ENCODE measurements at places on chromosomes 7 and 10.

DNA sequence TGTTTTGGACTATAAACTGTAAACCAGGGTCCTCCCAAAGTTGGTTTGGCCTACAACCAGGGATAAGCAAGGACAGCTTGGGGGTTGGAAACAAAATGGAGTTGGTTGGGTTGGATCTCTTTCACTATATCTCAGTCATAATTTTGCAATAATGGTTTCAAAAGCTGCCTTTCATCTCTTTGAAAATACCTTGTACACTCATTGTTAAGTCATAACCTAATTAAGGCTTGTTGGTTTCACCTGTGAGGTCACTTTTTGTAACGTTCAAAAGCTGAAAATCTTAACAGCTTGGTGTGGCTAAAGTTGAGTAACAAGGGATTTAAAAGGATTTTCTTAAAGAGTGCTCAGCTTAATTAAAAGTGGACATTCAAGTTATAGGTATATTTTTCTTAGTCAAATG is 476.1 kb downstream of the IPMK start:
- DNase-seq: no peak

DNA sequence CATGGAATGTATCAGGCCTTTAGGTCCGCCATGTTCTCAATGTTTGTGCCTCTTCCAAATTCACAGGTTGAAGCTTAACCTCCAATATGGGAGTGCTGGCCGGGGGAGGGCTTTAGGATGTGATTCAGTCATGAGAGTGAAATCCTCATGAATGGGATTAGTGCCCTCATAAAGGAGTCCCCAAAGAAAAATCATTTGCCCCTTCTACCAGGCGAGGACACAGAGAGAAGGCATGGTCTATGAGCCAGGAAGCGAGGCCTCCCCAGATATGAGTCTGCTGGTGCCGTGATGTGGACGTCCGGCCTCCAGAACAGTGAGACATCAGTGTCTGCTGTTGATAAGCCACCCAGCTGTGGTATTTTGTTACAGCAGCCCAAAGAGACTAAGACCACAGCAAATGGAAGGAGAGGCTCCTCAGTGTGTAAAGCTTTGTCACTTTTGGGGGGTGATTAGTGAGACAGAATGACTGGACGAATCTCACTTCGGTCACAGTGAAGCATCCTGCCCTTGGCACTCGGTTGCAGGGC is 231.3 kb upstream of the KLF6 start:
- DNase-seq: no peak

DNA sequence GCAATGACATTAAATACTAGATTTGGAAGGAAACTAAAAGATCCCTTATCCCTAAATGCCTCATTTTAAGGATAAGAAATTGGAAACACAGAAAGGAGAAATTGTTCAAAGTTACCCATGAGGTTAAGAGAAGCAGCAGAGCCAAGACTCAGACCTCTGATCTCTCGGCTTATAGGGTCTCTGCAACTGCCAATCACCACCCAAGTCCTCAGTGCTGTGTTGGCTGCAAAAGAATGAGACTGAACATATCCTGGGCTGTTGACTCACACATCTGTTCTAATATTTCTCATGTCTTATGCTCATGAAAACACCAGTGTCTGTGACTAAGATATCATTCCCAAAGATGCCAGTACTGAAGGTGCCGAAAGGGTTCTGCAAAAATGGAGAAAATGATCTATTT is 153.3 kb downstream of the XPNPEP1 start:
- no peak for DNase-seq

GRCh38 chr10:72834183-72834825 is 59.2 kb upstream of the OIT3 start:
- DNase-seq: no peak

Data from activated T-cell treated with anti-CD3 and anti-CD28 coated beads, Interleukin-2, amount 50 U/mL, for 24 hours (primary cell).